ENCODE measurements at places on chromosomes 16 and 17.

DNA sequence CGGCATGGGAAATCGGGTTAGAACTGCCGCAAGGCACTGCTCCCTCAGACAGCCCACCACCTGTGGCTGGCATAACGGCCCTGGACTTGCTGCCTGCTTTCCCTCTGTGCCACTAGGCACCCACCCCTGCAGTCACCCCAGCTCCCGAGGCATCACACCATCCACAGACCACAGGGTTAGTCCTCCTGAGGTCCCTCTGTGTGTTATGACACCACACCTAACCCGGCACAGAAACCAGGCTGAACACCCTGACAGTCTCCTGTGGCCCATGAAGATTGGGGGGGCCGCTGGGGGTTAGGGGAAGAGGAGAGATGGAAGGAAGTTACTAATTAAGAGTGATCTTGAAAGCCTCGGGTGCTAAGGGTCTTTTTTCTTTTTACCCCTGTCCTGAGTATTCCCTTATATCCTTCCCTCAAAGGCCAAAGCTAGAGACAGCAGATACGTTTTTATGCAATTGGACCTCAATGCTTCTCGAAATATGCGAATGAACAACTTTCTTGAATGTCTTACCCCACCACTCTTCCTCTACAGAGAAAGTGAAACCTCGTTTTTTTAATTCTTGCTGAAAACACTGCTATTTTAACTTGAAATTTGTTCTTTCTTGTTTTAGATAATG, 7.0 kb downstream of the CYTH1 start:
- DNase-seq = no peak

DNA sequence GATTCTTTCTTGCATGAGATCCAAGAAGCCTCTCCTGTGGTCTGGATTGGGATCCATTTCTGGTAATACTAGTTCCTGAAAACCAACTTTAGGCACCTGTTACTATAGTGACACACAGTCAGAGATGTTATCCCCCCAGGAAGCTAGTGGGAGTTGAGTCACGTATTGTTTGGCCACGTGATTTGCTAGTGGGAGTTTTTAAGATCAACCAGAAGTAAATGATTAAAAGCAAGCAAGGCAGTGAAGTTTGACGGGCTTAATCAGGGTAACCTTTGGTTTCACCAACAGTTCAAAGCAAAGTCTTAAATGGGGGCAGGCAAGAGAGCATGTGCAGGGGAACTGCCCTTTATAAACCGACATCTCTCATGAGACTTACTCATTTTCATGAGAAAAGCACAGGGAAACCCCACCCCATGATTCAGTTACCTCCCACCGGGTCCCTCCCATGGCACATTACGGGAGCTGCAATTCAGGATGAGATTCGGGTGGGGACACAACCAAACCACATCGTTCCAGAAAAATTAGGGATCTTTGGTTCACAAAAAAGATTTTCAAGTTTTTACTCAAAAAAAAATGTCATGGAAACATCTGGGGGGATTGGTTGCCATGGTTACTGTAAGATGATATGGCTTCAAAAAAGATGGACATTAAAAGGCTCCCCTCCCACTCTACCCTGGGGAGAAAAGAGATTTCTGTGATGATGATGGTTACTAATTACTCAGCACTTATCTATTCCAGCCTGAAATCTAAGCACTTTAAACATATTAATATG, 483.1 kb upstream of the ERCC4 start:
- peak; percentile 2 for DNase-seq

- DNase-seq = peak; percentile 20
Observed at GRCh38 chr16:71956486-71956885, 43.7 kb downstream of the PKD1L3 start.

- DNase-seq = no peak
Observed at GRCh38 chr16:51651061-51651466, 500.0 kb upstream of the SALL1 start.

DNA sequence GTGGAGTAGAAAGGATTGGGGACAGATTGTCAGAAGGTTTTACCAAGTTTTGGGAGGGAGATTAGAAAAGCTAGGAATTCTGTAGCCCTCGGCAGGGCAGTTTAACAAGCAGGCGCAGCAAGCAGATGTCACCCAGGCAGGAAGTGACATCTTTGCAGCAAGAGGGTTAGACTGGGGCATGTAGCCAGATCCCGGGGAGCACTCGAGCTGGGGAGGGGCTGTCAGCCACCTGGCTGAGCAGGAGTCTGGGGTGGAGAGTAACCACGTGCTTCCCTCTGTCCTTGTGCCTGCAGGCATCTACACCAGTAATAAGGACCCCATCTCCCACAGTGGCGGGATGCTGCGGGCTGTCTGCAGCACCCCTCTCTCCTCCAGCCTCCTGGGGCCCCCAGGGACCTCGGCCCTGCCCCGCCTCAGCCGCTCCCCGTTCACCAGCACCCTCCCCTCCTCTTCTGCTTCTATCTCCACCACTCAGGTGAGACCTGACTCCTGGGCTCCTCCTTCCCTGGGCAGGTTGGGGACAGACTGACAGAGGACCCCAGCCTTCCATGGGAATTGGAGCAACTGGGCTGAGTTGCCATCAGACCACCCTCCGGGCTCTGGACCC, 12.2 kb downstream of the MLLT6 start:
- DNase-seq = no peak

GRCh38 chr17:72362376-72363088, 241.7 kb downstream of the SOX9 start:
- peak; percentile 98 for DNase-seq

DNA sequence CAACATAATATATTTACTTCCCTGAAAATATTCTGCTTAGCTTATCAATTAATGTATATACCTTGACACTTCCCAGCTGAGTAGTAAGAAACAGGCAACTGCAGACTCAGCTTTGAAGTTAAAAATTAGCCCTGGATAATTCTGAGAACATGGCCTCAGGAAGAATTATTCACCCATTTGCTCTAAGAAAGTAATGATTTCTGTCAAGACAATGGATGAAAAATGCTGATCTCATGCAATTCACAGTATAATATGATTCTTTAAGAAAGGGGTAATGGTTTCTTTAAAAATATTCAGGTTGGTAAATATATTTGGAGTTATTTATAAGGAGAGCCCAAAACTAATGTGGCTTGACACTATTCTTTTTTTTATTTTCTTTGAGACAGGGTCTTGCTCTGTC, 88.8 kb downstream of the CACNG1 start:
- no peak for DNase-seq

GRCh38 chr17:81509972-81510784, 2.4 kb downstream of the ACTG1 start:
- DNase-seq = no peak

DNA sequence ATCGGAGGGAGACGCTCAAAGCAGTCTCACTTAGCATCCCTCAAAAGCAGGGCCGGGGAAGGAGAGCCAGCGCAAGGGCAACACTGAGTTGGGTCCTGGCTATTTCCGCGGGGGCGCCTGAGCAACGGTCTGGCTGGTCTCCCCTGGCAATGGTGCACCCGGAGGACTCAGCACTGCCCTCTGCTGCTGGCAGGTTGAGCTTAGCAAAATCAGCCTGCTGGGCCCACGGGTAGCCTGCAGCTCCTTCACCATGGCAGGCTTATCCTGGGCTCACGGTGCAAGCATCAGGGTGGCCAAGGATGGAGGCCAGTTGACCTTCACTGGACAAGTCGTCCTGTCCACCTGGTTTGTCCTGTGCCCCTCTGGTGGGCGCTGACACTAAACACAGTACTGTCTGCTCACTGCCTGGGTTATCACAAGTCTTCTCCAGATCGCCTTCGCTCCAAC, 14.4 kb upstream of the ALDH3A1 start:
- DNase-seq = peak; percentile 54

- DNase-seq = no peak
Observed at GRCh38 chr16:48810803-48811453, 200.9 kb upstream of the N4BP1 start.

DNA sequence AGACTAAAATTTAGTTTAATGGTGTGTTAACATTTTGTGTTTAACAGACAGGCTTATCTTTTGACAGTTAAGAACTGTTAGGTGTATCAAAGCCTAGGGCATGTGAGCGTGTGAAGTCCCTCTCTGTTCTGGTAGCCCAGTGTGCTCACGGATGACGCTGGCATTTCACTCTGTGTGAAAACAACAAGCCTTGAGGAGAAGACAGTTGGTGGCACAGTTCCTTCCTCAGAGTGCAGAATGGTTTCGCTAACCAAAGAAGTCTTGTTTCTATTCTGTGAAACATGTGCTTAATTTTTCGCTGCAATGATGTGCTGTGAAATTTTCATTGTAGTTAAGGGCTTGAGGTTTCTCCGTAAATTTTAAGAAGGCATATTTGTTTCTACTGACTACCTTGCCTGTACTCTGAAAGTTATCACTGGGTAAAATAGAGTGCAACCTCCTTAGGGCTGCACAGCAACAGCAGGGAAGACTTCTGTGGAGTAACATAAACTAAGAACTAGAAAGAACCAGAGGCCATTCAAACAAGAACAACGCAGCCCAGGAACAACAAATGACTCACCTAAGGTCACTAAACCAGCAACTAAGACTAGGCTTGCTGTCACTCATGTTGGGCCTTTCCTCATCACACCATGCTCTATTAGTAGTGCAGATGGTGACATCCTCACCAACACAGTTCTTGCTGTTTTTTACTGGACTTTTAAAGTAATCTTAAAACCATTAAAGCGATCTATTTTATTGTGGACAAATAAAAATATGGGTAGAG, 33.4 kb downstream of the BRD7 start:
- no peak for DNase-seq

DNA sequence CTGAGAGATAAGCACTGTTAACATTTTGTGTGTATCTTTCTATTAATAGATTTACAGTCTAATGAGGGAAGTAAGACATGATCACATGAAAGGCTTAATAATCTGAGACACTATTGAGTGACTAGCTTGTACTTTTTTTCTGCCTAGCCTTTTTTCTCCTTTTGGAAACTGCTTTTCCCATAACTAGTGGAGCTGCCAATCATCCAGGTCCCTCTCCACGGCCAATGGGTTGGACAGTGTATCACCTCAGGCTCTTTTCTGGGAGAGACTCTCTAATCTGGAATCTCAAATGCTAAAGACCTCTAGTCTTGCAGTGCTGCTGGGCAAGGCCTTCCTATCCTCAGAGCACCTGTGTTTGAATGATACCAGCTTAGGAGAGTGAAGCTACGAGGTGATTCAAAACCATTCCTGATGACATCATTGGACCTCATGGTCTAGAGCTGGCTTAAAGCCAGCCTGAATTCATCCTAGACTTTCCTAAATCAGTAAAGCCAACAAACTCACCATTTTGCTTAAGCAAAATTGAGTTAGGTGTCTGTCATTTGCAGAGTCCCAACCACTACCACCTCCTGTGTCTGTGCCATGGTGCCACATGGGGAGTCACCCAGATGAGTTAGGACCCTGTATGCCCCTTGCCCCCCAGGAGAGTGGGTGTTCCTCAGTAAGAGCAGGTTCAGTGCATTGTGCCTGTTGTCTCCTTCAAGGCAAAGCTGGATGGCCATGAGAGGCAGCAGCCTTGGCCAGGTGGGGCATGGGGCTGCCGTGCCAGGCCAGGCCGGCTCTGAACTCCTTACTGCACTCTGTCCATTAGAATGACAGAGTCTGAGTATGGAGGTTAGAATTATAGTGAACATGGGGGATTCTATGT, 62.9 kb downstream of the SPECC1 start:
- peak; percentile 31 for DNase-seq

- DNase-seq = no peak
Observed at GRCh38 chr16:89966756-89967155, 18.2 kb downstream of the DEF8 start.

DNA sequence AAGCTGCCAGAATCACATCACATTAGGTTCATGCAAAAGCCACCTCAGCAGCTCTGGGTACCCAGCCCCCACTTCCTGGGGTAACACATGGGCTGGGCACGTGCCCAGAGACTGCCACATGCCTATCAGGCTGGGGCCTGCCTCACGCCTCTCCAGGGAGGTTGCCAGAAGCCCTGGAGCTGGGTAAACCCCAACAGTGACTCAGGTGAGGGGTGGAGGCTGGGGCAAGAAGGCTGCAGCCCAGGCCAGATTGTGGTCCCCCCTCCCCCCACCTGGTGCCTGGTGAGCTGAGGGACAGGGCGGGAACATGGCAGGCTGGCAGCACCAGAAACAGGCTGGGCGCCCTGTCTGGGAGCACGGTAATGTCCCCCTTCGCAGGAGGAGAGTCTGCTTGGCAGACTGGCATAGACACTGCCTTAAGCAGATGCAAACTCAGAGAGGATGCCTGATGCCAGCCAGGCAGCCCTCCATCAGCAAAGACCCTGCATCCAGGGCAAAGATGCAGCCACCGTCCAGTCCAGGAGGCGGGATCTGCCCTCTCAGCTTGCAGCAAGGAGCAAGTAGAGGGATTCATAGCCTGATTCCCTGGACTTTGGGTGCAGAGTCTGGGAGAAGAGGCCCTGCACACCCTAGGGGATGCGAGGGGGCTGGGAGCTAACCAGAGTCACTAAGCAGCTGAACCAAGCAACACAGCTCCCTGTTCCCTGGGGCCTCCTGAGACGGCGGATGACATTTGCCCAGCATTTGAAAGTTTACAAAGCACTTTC, 28.8 kb downstream of the NGFR start:
- peak; percentile 92 for DNase-seq

- no peak for DNase-seq
Observed at GRCh38 chr17:41763327-41763726, 23.2 kb downstream of the JUP start.

- DNase-seq = no peak
Observed at GRCh38 chr16:87223656-87224248, 93.4 kb downstream of the C16orf95 start.

- no peak for DNase-seq
Observed at GRCh38 chr16:9481747-9482730, 390.6 kb downstream of the HAPSTR1 start.

- DNase-seq = no peak
Observed at GRCh38 chr16:51057969-51058337, 93.1 kb downstream of the SALL1 start.

DNA sequence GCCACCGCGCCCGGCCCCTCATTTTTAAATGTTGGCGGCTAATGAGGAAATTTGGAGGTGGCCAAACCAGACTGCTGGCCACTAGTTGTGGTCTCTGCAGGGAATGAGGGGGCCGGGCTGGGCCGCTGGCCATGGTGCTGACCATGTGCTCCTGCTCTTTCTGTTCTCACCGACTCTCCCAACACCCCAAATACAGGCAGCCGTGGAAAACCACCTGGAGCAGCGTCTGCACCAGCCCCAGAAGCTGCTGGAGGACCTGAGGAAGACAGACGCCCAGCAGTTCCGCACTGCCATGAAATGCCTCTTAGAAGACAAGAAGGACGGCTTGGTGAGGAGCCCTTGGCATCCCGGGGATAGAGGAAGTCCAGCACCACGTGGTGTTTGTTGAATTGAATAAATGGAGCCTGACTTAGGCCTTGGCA, 21.3 kb downstream of the OTOA start:
- no peak for DNase-seq

DNA sequence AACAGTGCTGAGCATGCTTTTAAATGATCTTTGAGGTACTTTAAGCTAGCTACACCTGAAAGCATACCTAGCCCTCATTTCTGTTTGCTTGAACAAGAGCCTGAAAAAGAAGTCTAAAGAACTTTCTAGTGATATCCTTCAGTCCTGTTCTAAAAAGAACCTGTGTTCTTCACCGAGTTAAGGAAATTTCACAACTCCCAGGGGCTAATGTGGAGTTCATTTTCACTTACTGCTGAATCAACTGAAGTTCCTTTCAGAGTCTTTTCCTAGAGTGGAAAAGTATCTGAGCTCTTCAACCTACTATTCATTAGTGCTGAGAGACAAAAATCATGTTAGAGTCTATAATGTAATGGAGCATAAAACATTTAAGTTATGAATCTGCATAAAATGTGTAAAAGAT, 66.9 kb downstream of the CHD9 start:
- DNase-seq = no peak

All from bronchial epithelial cell (primary cell).